ENCODE measurements at places on chromosomes 5 and 9.
A peak's percentile ranks its signal among the peaks of the same experiment; 100 is the strongest.

DNA sequence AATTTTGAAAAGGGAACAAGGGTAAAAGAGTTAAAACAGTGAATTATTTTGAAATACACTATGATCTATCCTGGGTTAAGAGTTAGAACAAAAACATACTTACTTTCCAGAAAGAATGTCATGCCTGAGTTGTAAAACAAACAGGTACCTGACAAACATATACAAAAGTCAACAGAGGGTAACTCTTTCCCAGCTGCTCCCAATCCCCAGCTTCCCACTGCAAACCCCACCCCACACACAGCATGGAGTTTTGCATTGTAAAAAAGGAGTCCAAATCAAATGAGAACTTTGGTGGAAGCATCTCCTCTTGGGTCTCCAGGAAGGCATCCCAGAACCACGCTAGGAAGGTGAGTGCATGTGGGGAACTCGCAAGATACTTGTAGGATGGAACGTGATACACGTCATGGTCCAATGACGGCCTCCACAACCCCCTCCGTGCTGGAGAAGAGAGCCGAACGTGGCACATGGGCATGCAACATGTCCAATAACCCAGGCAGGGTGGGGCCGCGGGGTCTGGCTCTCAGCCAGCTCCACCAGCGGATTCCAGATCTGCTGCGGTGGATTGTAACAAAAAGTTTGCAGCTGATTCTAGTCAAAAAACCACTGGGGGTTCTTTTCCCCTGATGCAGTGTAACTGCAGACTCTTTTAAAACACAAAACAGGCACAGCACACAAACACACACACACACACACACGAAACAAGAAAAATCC, 55.8 kb downstream of the EPB41L4B start:
- no peak for DNase-seq

DNA sequence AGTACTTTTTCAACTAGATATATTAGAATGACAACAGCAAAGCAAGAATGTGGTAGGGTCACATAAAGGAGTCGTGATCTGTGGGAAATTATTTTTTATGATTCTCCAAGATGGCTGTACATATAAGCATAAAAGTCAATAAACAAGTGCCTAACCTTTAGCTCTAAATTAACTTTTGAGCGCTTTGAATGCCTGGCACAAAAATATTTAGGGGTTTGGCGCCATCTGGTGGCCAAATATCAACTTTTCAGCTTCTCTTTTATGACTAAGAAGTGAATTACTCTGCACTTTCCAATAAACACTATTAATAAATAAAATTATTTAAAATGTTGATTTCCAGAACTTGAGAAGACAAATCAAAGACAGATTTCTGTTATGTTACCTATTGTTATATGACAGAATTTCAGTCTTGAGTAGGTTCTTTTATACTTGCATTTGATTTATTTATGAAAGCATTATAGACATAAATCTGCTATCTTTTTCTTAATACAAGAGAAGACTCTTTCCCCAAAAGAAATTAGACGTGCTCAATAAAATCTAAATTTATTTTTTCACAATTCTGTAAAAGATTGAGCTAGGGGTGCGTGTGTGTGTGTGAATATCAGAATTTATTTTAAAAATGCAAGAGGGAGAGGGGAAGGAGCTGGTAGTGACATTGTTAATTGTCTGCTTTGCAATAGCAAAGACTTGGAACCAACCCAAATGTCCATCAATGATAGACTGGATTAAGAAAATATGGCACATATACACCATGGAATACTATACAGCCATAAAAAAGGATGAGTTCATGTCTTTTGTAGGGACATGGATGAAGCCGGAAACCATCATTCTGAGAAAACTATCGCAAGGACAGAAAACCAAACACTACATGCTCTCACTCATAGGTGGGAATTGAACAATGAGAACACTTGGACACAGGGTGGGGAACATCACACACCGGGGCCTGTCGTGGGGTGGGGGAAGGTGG, 36.7 kb upstream of the ARRDC3 start:
- DNase-seq, result peak; percentile 48

DNA sequence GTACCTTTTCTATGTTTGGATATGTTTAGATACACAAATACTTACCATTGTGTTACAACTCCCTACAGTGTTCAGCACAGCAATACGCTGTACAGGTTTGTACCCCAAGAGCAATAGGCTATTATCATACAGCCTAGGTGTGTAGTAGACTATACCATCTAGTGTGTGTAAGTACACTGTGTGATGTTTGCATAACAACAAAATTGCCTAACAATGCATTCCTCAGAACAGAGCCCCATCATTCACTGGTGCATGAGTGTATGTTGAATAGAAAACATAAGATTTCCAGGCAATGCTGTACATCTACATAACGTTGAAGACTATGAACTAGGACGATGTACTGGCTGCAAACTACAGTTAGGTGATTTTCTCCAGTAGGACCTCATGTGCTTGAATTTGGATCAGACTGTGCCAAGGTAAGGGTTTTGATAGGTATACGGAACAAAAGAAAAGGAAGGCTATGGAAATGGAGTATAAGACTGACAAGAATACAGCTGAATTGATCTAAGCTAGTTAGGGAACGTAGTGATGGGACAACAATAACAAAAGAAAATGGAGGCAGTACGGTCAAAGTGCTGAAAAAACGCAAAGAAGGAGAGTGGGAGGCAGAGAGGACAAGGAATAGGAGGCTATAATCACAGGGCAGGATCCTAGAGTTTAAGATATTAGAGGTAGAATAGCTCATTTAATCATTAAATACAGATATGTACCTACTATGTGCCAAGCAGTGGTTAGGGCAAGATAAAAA, 46.9 kb downstream of the FNIP1 start:
- DNase-seq, result no peak

GRCh38 chr5:2754581-2755075, 3.2 kb upstream of the IRX2 start:
- DNase-seq, result no peak

DNA sequence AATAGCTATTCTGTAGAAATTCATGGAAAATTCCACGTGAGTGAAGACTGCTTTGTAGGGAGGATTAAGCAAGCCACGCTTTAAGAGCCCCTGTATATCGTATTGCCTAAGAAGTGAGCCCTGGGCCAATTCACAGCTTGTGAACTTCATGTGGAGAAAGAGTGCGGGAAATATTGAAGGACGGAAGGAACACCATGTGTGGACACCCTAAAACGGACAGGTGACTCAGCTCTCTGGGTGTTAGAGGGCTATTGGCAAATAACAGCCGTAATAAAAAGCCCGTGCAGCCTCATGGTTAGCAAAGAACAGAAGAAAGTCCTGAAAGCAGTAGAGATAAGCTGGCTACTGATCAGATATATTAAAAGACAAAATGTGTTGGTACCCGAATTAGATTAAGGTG, 26.4 kb downstream of the ZNF366 start:
- DNase-seq, result no peak

DNA sequence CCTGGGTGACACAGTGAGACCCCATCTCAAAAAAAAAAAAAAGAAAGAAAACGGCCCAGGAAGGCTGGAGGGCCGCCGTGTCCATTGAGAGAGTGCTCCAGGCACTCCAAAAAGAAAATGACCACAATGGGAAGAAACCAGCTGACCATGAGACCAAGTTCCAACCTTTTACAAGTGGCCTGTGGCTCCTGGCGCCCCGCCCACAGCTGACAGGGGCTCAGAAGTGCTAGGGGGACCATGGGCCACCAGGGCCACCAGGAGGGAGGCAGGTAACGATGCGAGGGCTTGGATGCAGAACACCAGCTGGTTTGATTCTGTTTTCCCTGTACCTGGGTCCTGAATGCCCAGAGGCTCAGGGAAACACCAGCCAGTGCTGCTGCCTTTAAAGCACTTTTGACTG, 34.6 kb downstream of the FXN start:
- DNase-seq, result no peak

GRCh38 chr5:66922881-66923280, 273.7 kb downstream of the CD180 start:
- DNase-seq, result no peak

DNA sequence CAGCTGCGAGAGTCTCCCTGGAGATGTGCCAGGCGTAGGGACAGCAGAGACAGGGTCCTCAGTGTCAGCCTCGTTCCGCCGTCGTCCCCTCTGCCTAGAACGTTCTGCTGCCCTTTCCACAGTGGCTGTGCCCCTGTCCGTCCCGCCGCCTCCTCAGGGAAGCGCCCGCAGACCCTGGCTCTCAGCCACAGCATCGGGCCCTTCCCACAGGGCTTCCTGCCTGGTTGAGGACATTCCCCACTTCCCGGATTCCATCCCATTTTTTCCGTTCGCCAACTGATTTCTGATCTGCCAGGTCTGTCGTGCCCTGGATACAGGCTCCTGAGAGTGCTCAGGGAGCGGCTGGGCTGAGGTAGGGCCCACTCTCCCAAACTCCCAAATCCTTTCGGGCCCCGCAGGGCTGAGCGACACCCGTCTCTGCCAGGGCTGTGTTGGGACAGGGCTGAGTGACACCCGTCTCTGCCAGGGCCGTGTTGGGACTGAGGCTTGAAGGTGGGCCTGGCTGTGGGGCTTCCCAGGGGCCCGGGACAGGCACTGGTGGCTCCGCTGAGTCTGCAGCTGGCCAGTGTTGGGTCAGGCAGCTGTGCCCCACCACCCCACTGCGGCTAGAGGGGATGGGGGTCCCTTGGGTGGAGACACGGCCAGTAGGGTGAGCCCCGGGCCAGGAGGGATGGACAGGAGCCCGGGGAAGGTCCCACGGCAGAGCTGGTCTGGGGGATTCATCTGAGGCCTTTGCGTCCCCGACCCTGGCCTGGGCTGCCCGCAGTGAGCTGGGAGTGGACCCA, 15.9 kb downstream of the DNLZ start:
- DNase-seq, result no peak

DNA sequence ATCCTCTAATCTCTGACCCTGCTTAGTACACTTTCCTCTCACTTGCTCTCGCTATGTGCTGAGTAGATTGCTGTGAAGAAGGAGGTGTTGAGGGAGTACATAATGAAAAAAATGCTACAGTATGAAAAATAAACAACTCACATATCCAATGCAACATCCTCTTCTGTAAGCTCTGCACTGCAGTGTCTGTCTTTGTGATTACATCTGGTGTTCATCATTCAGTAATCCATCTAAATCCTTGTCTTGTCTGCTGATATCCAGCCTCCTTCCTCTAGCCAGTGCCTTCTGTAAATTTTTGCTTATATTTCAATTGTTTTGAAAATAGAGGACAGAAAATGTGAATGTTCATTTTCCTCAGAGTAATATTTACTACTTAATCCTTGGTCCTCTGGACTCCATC, 57.4 kb upstream of the CDH12 start:
- DNase-seq, result no peak

GRCh38 chr5:100683881-100684280, 148.7 kb downstream of the FAM174A start:
- no peak for DNase-seq

DNA sequence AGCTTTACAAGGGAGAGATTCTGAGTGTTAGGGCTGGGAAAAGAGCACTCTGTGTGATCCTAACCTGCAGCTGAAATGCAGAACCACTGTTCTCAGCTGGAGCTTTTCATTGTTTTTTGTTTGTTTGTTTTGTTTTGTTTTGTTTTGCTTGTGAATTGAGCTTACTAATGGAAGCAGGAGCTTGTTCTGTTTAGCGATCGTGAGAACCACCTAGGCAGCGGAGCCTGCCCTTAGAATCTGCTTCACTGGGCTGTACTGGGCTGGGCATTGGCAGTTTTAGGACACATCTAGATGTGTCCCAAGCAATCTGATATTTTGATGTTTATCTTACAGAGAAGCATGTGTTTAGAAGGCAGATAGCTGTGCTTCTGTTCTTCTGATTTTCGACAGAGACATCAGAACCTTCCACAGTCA, 14.3 kb downstream of the SYK start:
- no peak for DNase-seq

- no peak for DNase-seq
Measured at GRCh38 chr9:94860678-94861588, 134.4 kb downstream of the AOPEP start.

Data from HCT116 (cell line).